Stimulated activated CD8-positive, alpha-beta memory T cell treated with anti-CD3 and anti-CD28 coated beads, Interleukin-7, amount 100 ng/mL, for 1 hour (primary cell): ENCODE measurements at places on chromosomes 2 and 18.
A peak's percentile ranks its signal among the peaks of the same experiment; 100 is the strongest.

DNA sequence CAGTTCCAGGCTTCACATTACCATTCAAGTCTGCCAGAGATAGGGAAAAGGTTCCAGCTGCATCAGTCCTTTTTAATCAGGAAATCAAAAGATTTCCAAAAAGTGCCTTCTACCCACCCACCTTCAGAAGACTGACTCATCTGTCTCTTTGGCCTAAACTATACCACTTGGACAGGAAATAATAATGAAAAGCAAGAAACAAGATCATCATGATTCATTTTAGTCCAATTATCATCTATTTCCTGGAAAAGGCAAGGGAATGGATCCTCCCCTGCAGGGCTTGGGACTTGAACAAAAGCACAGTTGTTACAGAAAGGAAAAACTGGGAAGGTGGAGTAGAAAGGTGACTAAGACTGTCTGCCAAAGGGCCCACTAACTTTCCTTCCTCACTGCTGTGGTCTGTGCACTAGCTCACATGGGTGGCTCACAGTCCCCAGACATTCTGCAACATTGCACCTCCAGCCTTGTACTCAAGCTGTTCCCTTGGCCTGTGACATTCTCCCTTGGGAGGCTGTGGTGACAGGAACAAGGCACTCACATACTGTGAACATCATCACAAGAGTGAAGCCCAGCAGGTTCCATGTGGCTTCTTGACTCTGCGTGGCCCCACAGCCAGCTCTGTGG lies 75.3 kb downstream of the VSNL1 start:
- DNase-seq, result no peak

DNA sequence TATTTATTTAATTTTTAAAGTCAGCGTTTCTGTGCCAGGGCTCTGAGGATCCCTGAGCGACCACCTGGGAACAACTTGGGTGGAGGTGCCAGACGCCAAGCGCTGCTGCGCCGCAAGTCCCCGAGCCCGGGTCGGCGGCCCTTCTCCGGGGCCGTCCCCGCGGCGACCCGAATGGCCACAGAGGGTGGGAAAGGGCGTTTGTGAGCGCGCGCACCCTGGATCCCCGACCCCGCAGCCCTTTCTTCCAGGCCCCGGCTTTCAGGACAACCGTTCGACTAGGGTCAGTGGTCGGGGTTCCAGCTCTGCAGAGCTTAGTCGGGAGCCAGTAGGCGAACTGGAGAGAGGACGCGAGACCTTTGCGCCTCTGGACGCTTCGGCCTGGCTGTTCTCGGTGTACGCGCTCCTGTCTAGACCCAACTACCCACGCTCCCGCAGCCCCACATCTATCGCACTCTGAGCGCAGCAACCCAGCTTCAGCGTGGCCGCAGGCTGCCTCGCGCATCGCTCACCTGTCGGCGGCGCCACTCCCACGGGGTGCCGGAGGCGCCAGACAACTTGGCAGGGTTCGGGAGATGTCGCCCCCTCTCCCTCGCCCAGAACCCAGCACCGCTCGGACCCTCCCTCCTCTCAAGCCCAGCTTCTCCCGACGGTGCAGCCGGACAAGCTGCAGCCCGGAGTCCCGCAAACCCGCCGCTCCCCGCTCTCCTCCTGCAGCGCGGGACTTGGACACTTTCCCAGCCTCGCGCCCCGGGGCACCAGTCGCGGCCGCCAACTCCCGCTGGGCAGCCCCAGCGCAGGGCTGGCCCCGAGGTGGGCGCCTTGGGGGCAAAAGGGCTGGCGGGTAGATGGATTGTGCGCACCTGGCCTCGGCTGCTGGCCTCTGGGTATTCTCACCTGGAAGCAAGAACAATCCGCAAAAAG lies 758 bp downstream of the LYPD1 start:
- DNase-seq, result no peak

DNA sequence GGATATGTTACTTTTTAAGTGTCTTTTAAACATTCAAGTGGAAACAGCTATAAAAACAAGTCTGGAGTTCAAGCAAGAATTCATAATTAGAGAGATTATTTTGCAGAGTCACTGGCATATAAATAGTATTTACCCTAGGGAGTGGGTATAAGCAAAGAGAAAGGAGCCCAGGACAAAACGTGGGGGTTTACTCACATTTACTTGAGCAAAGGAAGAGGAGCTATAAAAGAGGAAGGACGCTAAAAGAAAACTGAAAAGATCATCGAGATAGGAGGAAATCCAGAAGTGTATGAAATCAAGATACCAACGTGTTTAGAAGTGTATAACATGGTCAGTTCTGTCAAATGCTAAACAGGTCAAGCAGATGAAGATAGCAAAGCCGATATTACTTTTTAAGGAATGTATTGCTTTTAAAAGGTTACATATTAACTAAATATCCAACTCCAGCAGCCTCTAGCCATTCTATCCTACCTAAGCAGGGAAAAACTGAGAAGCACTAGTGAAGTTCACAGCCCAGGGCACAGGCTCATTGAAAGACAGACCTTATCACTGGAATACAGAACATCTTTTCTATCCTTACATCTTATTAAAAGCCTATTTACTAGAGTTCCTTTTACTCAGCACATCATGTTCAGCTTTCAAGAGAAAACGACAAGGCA lies 8.6 kb downstream of the KANSL1L start:
- no peak for DNase-seq

DNA sequence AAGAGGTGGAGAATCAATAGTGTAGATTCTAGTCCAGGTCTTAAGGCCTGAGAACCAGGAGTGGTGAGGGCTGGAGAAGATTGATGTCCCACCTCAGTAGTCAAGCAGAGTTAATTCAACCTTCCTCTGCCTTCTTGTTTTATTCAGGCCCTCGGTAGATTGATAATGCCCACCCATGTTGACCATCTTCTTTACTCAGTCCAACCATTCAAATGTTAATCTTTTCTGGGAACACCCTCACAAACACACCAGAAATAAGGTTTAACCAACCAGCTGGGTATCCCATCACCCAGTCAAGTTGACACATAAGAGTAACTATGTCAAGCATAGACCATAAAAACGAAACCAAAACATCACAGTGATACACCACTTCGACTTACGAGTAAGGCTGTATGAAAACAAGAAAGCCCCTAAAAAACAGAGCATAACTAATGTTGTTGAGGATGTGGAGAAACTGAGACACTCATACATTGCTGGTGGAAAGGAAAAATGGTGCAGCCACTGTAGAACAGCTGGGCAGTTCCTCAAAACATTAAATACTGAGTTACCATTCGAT lies 57.5 kb downstream of the SLC35F5 start:
- no peak for DNase-seq

- no peak for DNase-seq
These were observed 19.9 kb downstream of the SH2D6 start for GRCh38 chr2:85438201-85439024.

DNA sequence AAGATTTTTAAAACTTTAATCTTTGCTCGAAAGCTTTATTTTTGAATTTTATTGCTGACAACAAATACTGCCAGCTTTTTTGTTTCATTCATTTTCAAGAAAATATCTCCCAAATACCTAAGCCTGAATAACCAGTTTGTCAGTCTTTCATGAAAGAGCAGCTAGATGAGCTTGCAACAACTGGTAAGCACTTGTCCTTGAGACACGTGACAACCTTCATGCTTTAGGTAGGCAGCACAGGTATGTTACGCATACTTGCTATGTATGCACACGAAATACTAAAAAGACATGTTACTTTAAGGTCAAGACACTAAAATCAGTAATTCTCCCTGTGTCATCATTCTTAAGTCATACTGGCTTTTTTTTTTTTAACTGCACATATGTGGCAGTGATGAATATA lies 12.3 kb downstream of the CEBPZ start:
- no peak for DNase-seq

- DNase-seq, result no peak
These were observed 25.9 kb upstream of the SGPP2 start for GRCh38 chr2:222398446-222398885.

DNA sequence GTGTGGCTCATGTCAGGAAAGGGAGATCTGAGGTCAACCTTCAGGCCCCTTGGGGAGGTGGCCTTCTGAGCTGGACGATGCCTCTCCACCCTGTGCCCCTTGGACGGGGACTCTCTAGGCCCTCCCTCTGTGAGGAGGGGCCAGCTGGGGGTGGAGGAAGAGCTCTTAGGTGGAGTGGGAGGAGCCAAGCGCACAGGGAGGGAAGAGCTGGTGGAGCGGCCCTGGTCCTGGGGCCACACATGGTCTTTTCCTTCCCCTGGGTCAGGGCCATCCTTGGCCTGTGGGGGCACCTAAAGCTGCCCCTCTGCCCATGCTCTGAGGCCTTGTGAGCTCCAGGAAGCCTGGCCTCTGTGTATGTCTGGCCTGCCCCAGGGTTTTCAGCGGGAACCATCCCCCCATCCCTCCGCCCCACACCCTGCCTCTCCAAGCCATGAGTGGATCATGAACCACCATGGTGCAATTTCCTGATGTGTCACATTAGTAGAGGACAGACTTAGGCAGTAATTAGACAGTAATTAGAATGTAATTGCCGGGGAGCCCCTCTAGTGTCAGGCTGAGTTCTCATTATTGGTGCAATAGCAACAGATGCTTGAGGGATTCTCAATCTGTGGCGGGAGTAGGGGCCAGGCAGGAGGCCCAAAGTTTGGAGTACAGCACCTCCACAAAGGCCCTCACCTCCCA lies 63.0 kb downstream of the GLI2 start:
- no peak for DNase-seq

DNA sequence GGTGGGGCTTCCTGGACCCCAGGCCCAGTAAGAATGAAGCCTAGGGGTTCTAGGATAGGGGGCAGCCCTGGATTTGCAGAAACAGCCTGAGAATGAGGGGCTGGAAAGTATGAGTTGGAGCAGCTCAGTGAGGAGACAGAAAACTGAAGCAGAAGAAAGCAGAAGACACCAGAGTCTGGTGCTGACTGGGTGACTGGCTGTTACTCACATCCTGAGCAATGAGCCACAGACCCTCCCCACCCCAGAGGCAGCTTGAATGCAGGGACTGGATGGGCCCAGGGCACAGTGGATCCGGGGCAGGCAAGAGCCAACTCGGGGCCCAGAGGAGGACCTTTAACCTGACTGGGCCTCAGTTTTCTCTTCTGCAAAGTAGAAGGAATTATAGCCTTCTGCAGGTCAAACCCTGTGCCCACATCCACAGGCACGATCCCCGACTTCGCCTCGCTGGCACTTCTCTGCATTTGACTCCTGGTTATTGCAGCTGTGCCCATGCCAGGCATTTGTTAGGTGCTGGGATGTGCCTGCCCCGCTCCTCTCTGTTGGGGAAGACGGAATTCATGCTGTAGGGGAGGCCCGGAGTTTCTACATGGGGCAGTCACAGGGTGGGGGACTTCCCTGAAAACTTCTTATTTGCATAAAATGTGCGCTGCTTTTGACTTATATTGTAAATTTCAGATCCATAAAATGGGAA lies 8.5 kb downstream of the STEAP3 start:
- DNase-seq, result no peak

DNA sequence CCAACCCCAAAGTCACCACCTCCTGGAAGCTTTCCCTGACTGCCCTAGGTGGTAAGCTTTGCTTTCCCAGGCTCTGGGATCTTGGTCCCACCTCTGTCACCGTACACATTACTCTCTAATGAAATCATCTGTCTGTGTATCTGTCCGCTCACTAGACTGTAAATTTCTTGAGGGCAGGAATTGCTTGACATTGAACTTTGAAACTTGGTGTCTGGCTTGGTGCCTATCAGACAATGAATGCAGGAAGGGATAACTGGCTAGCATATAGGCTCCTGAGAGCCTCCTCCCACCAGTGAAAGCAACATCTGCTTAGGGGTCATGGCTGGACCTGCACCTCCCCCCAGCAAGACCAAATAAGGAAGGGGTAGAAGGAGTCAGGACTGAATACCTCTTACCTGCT lies 155.7 kb downstream of the TNS1 start:
- DNase-seq, result no peak

GRCh38 chr2:218272531-218273212 lies 2.4 kb downstream of the PNKD start:
- DNase-seq, result peak; percentile 64

DNA sequence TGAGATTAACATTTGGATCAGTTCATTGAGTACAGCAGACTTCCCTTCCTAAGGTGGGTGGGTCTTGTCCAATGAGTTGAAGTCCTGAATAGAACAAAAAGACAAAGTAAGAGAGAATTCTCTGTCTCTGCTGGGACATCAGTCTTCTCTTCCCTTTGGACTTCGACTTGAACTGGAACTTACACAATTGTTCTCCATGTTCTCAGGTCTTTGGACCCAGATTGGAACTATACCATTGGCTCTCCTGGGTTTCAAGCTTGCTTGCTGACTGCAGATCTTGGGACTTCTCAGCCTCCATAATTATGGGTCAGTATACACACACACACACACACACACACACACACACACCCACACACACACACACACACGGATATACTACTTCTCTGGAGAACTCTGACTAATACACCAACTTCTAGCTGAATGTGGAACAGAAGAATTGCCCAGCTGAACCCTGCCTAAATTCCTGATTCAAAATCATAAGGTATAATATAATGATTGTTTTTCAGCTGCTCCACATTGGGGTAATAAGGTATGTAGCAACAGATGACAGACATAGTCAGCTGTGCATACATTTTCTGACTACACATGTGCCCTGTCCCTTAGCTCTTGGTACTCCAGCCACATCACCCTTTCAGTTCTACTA lies 214.0 kb downstream of the TGIF1 start:
- DNase-seq, result no peak

DNA sequence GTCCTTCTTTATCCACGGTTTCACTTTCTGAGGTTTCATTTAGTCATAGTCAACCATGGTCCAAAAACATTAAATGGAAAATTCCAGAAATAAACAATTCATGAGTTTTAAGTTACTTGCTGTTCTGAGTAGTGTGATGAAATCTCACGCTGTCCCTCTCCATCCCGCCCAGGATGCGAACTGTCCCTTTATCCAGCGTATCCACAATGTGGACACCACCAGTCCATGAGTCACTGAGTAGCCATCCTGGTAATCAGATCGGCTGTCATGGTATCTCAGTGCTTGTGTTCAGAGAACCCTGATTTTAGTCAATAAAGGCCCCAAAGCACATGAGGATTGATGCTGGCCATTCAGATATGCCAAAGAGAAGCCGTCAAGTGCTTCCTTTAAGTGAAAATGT lies 3.7 kb downstream of the SP140L start:
- no peak for DNase-seq

DNA sequence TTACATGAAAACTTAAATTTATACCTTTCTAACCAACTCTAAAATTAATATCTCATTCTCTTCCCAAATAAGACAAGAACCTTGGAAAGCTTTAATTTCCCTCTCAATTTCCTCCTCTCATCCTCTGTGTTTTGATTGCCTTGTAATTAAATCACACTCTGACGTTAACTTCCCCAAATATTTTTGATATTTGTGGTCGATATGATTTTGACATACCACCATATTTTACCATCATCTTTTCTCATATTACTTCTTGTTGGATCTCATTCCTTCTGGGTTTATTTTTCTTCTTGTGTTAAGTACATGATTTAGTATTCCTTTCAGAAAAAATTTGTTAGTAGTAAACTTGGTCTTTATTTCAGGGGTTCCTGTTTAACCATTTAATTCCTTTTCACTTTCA lies 69.6 kb downstream of the RDH14 start:
- no peak for DNase-seq
